ENCODE measurements at places on chromosomes 11 and 22.
A peak's percentile ranks its signal among the peaks of the same experiment; 100 is the strongest.

GRCh38 chr22:17780116-17780740 lies 6.0 kb upstream of the BID start:
- DNase-seq = no peak

GRCh38 chr11:17855531-17856290 lies 121.1 kb downstream of the KCNC1 start:
- DNase-seq = no peak

GRCh38 chr22:38853196-38853651 lies 9.4 kb upstream of the NPTXR start:
- no peak for DNase-seq

GRCh38 chr22:23237841-23238240 lies 57.5 kb downstream of the BCR start:
- DNase-seq = no peak

DNA sequence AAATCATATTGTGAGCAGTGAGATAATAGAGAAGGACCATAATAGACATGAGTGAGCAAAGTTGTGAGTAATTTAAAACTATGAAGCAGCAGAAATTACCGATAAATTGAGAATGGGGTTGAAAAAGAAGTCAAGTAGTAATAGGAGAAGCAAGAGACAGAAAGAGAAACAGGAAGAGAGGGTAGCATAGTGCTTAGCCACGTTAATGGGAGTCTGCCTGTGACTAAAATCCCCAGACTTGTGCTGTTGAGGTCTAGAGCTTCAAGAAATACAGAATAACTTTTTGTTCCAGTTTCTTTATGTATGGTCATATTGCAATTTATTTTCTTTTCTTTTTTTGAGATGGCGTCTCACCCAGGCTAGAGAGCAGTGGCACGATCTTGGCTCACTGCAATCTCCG lies 368.7 kb downstream of the METTL15 start:
- DNase-seq = no peak

GRCh38 chr11:70432580-70432979 lies 34.3 kb downstream of the CTTN start:
- DNase-seq = no peak

DNA sequence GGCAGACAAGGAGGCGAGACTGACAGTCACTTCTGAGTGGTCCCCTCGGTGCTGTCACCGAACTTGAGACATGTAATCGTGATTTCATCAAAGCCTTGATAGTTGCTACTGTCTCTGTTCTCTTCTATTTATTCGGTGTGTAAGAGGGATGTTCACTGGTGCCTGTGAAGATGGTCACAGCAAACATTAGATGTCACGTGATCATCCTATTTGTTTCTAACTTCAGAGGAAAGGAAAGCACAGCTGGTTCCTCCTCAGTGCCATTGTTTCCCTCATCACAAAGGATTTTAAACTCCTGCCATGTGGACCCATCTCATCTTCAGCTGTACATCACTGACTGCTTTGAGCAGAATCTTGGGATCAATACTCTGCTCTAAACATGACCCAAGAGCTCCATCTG lies 73.1 kb upstream of the CLMP start:
- DNase-seq = no peak

DNA sequence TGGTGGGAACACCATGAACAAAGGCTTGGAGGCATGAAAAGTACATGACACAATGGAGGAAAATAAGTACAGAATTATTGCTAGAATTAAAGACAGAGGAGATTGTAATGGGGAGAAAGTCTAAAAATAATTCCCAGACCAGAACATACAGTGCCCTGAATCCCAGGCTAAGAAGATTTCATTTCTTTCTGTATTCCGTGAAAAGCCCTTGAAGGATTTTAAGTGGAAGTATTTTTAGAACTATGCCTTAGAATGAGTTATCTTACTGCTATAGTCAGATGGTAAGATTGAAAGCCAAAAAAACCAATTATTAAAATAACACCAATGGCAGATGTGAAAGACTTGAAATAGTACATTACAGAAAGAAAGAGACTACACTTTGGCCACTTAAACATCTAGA lies 36.1 kb upstream of the SLC5A12 start:
- no peak for DNase-seq

GRCh38 chr11:868394-868793 lies 25.7 kb downstream of the TSPAN4 start:
- no peak for DNase-seq

DNA sequence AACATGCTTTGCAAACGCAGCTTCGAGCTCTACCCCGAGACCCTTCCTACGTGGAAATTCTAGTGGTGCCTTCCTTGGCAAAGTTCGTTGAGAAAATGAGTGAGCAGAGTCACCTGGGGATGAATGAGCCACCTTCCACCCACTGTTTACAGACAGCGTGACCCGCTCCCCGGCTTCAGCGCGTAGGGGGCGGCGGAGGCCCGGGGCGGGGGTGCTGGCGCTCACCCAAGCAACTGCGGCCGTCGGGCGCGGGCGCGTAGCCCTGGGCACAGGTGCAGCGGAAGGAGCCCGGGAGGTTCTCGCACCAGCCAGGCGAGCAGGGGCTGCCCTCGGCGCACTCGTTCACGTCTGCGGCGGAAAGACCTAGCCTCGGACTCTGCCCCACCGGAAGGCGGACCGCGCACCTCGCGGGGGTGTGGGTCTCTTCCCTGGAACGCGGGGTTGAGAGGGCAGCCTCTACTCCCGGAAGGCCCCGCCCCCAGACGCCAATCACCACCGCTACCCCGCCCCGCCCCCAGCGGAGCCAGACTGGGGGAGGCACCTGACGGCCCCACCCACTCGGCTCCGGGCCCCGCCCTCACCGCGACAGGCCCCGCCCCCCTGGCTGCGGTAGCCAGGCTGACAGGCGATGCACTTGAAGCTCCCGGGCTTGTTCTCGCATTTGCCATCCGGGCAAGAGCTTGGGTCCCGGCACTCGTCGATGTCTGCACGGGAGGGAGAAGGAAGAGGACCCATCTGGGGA lies 11.8 kb downstream of the LTBP3 start:
- peak; percentile 97 for DNase-seq

DNA sequence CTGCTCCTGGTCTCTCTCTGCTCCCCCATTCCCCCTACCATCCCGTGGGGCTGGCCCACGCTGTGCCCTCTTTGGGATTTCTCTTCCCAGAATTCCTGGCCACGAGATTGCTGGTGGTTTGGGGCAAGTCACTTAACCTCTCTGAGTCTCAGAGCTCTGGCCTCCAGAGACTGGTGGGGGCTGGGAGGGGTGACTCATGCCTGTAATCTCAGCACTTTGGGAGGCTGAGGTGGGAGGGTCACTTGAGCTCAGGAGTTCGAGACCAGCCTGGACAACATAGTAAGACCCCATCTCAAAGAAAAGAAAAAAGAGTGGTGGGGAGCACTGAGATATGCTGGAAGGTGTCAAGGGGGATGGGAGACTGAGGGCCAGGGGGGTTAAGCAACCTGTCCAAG lies 18.3 kb downstream of the OTUB1 start:
- DNase-seq = no peak

DNA sequence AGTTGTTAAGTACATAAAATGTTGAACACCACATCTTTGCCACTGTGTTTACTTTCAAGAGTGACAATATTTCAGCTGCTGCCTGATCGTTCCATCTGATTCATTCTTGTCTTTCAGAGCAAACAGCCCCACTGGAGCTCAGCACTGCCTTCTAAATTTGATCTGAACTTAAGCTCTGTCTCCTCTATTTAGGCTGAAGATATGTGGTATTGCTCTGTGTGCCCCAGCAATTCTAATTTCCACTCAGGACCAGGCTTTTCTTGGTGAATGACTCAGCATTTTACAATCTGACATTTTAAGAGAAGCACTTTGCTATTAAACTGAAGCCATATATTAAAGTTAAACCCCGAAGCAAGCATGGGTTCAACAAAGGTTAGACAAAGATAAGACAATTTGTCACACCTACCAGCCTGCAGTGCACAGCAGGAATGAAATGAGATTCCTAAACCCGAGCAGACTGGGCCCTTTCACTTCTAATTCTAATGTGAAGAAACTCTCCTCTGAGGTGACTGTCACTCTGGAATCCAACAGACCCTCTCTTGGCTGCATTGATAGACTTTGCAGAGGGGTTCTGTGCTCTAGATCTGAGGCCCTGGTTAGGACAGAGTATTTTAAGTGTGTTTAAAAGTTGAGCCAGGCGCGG lies 41.7 kb upstream of the PLET1 start:
- no peak for DNase-seq

- DNase-seq = no peak
Observed at GRCh38 chr11:21893565-21893867, 299.4 kb upstream of the ANO5 start.

- DNase-seq = peak; percentile 64
Observed at GRCh38 chr11:122628810-122629555, 26.5 kb upstream of the UBASH3B start.

- no peak for DNase-seq
Observed at GRCh38 chr11:134293119-134294113, 17.2 kb downstream of the GLB1L3 start.

GRCh38 chr11:38315151-38315550 lies 1717.1 kb upstream of the RAG2 start:
- no peak for DNase-seq

DNA sequence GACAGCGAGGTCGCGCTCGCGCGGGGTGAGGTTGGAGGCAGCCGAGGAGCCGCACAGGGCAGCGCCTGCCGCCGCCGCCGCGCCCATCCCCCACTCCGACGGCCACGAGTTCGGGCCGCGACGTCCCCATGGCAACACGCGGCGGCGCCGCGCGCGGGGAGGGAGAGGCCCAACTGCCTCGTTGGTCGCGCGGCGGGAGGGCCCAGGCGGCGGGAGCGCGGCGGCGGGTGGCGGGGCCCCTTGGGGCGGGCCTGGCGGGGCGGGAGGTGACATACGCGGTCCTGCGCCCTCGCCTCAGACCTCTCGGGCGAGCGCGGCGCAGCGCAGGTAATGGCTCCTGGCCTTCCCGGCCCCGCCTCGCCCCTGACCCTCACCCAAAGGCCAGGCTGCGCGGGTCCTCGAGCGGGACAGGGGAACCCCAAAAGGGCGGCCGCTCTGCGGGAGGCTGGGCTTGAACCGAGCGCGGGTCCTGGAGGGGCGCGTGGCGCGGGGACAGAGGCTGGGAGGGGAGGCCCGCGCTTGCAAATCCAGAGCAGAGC lies at the start of gene DEUP1:
Gene DEUP1 (plus strand): TSS at position 297 of the 539 bp plus-strand sequence. CDS start 1,518 bp downstream, outside the sequence.
- no peak for DNase-seq

GRCh38 chr11:2510626-2511402 lies 66.0 kb downstream of the KCNQ1 start:
- no peak for DNase-seq

DNA sequence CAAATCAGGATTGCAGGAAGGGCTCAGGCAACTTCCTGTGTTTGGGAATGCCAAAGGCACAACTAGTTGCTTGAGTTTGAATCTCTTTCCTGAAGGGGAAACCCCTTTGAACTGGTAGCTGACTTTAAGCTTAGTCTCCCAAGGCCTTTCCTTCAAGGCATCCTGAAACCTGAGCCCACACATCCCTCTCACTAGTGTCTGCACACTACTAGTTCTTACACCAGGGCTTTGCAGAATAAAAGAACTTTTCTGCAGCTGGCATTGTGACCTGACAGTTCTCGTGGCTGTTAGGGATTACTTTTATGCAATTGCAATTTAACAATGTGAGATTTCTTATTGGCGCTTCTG lies 95.4 kb downstream of the EXT2 start:
- no peak for DNase-seq

DNA sequence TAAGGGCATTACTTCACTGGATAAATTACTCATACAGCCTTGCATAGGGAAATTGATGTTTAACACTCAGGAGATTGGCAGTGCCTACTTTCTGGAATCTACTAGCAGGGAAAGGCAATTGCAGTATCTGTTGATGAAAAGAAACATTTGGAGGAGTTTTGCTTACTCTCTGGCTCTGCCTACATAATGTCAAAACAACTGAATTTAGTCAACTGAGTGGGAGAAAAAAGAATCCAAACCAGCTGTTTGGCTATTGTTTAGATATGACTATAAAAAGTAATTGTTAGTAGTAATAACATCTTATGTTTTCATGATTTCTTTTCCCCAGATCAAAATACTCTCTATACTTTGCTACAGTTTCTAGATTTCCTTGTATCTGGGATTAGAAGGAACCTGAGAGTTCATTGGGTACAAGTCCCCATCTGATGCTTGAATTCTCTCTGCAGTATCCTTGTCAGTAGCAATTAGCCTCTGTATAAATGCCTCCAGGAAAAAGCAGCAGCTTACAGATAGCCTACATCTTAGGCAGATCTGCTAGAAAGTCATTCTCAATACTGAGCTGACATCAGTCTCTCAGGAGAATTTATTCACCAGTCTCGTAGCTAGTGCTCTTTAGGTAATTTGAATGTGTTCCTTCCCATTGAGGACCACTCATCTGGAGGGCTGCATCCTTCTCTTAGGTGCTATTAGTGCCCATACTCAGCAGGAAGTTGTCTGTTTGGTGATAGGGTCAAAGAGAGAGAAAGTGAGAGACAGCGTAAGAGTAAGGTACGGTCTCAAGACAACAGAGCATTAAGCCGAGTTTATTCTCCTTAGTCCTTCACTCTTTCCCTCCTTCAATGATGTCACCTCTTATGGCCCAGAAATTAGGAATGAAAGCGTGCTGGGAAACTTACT lies 185.9 kb upstream of the CCDC90B start:
- DNase-seq = no peak

DNA sequence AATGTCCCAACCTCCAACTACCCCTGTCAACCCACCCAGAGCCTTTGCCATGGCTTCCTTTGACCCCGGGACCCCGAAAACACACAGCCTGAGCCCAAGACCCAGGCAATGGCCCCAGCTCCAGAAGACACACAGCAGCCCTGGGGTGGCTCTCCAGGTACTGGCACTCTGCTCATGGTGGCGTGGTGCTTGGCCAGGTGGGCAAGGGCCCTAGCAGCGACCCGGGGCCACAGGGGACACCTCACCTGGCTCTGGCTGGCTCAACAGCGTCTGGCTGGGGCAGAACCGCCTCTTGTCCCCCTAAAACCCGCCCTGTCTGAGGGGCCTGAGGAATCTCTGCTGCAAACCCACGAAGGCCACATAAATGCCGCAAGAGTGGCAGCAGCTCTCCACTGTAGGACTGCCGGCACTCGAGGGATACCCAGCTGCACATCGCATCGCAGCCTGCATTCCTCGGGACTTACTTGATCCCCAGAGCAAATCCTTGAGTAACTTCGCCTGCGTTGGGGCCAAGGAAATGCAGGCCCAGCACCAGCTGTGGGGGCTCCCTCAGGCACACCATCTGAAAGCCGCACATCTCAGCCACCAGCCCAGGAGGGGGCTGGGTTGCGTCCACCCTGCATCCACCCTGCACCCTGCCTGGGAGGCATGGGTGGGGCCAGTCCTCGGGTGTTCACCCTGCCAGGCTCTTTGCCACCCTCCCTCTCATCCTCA lies 23.1 kb upstream of the GNB1L start:
- DNase-seq = no peak

GRCh38 chr11:63557570-63557969 lies 5.6 kb downstream of the PLAAT2 start:
- no peak for DNase-seq

DNA sequence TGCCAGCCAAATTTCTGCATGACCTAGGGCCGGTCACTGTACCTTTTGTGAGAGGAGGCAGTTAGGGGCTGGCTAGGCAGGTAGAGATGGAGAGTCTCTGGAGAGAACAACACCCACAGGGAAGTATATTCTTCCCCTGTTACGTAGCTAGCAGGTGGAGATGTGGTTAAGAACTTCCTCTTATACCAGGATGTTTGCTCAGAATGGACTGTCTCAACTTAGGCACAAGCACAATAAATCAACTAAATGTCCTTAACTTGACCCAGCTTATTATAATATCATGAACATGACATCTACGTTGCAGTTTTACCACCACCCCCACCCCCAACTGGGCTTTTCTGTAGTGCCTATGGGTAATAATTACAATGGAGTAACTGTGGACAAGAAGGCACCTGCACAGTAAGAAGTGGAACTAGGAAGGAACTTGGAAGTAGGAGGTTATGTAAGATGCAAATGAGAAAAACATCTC lies 60.7 kb upstream of the MPEG1 start:
- peak; percentile 53 for DNase-seq

Measured in CD4-positive, alpha-beta T cell treated with Interferon gamma for 1 hour (primary cell).